DMS79 treated with DMSO at 0.1 percent for 48 hours (cell line): ENCODE measurements at places on chromosomes 2 and 18.

DNA sequence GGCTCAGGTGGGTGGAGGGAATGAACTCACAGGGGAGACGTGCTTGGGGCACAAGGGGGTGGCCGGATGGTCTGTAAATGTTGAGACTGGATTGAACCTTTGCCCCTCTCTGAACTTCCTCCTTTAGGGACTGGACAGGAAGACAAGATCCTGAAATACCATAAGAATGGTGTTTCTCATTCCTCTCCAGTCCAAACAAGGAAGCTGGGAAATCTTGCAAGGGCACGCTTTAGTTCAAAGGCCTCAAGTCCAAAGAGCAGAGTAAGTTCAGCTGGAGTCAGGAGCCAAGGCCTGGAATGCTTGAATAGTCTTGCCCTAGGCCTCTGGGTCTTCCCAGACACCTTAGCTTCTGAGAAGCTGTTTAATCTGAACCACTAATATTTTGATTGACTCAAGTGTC is 52.4 kb upstream of the SIX3 start:
- DNase-seq: no peak

DNA sequence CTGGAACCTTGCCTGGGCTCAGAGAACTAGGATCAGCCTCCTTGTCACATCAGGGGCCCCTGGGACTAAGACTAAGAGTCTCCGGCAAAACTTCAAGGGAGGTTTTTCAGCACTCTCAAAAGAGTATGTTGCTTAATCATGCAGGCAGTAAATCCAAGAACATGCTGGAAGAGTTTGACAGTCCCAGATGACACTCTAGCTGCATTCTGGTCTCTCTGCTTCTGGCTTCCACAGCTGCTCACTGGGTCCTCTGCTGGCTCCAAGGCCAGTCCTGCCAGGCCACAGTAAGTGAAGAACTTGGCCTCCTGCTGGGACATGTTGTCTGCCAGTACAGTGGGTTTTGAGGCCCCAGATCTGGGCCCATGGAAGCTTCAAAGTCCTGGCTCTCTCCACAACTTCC is 45.2 kb upstream of the IL1RL1 start:
- DNase-seq: no peak

DNA sequence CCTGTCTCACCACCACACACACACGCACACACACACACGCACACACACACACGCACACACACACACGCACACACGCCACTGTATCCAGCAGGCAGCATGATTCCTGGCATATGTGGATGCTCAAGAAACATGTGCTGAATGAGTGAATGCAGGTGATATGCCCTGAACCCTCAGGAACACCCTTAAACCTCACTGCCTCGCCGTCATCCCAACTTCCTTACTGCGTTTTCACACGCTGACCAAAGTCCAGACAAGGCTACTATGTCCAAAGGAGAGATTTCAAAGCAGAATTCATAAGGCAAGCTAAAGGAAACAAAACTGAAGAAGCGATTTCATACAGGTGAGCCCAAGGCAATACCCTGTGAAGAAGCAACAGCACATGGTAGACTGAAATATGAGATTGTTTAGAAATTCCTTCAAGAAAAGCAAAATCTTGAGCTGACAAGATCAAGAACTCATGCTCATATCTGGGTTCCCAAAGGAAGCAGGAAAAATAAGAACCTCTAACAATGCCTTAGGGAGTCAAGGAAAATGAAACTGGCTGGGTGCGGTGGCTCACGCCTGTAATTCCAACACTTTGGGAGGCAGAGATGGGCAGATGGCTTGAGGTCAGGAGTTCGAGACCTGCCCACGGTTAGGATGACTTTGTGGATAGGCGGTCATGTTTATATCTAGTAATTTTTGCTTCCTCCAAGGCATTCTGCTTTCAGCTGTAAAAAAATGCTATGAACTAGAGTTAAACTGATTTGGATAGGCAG is 69.1 kb downstream of the TNFRSF11A start:
- DNase-seq: no peak

- DNase-seq: no peak
Measured at GRCh38 chr2:173370198-173370597, 15.5 kb downstream of the CDCA7 start.

DNA sequence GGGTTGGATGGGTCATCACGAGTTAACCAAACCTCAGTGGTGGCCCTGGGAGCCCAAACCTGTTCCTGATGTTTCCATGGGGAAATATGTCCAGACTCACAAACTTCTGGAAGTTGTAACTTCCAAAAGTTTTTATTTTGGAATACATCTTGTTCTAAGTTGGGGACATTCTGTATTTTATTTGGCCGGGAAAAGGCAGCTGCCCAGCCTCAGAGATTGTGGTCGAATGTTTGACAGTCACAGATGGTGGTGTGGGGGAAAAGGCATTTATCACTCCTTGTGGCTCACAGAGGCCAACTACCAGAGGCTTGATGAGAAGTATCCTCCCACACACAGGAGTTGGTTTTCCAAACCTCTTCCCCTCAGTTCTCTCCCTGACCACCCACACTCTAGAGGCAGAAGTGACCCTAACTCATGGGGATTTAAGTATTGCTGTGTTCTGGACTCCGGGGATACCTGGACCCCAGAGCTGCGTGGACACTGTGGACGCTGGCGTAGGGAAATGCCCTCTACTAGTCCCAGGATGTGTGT is 124.7 kb upstream of the PPP1CB start:
- no peak for DNase-seq
